Stimulated activated CD8-positive, alpha-beta memory T cell treated with anti-CD3 and anti-CD28 coated beads, Interleukin-2, amount 100 ng/mL, for 1 hour (primary cell): ENCODE measurements at places on chromosomes 3 and 15.

- DNase-seq = no peak
Measured at GRCh38 chr3:63914312-63914711, 2.1 kb upstream of the SCAANT1 start.

DNA sequence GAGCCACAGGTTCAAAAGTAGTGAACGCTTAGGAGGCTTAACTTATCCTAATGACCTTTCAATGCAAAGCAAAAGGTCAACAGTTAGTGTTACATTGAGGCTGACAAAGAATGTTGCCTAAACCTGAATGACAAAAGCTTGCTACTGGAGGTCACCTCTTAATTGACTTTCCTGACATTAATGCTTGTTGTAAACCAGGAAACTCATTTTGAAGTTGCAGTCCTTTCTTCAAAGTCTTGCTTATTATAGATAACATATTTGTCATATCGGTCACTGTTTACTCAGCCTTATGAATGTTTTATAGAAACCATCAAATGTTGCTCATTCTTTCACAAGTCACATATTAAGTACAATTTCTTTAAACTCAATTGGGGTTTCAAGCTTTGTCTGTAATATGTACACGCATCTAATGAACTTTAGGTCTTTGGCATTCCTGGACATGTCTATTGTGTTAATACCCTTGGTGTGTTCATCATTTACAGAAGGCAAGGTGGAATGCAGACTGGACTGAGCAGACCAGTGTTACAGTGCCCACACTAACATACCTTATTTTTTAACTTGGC is 488.2 kb upstream of the NECTIN3 start:
- no peak for DNase-seq

DNA sequence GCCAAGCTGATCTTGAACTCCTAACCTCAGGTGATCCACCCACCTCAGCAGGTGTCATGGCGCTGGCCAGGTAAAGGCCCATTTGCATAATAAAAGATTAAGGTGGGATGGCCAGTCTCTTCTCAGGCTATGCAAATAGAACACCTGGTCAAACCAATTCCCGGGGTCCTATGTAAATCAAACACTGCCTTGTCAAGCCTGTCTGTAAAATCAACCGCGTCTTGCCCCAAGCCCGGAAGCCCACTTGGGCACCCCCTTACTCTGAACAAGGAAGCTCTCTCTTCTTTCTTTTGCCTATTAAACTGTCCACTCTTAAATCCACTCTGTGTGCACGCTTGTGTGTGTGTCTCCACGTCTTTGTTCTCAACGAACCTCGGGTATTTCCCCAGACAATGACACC is 13.0 kb upstream of the POC1A start:
- no peak for DNase-seq

DNA sequence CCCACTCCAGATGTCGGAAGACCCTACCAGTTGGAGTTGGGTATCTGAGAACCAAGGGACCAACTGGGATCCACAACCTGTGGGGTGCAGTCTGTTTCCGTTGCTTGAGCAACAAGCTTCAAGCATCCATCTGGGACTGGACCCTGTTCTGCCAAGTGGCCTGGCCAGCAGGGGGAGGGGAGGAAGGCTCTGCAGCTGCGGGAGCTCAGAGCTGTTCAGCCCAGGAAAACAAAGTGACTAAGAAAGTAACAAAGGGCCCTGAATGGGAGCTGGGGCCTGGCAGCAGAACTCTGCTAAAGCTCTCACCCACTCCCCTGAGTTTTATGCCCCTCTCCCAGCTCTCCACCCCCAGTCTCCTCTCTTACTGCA is 2.7 kb downstream of the TYRO3 start:
- no peak for DNase-seq

DNA sequence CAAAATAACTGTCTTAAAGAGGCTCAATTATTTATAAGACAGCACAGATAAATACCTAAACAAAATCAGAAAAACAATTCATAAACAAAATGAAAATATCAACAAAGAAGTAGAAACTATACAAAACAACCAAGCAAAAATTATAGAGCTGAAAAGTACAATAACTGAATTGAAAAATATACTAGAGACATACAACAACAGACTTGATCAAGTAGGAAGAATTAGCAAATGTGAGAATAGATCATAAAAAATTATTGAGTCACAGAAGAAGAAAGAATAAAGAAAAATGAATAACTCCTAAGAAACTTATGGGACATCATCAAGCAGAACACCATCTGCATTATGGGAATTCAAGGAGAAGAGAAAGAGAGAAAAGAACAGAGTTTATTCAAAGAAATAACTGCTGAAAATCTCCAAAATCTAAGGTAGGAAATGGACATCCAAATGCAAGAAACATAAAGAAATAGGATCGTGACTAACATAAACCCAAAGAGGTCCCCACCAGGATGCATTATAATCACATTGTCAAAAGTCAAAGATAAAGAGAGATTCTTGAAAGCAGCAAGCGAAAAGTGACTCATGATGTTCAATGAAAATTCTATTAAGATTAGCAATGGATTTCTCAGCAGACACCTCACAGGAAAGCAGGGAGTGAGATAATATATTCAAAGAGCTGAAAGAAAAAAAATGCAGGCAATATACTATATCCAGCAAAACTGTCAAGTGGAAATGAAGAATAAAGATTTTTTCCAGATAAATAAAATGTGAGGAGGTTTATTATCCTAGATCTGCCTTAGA is 85.9 kb downstream of the DCLK3 start:
- no peak for DNase-seq

DNA sequence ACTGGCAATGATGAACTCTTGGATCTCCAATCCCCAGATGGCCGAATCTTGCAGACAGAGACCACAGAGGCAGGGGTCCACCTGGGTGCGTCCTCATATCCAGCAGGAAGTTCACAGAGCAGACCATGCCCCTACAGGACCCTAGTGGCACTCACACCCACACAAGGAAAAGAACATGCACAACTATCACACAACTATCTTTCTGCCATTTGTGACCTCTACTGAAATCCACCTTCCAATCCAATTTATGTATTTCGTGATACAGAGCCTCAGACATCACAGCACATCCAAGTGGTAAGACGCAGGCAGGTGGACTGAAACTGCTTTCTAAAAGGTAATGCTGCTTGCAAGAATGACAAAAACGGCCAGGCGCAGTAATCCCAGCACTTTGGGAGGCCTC is 44.6 kb upstream of the SPATA12 start:
- DNase-seq = no peak

- DNase-seq = no peak
Measured at GRCh38 chr3:190110826-190111225, 9.9 kb downstream of the P3H2 start.

- no peak for DNase-seq
Measured at GRCh38 chr3:55362210-55362960, 124.7 kb downstream of the WNT5A start.

DNA sequence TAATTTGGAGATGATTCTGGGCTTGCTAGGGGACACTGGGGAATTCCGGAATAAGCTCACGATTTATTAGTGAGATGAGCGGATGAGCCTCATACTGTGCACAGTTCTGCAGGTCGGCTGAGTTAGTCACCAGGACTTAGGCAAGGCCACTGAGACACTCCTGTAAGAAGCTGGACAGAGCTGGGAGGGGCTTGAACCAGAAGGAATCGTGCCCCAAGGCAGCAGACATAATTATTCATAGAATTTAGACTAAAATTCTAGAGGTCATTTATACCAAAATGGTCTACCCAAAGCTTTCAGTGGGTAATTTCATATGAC is 121.4 kb downstream of the VGLL4 start:
- no peak for DNase-seq

GRCh38 chr3:98727638-98728037 is 35.5 kb upstream of the ST3GAL6 start:
- no peak for DNase-seq

GRCh38 chr3:192864941-192865340 is 52.7 kb downstream of the MB21D2 start:
- no peak for DNase-seq

GRCh38 chr3:47874913-47875312 is 72.0 kb downstream of the DHX30 start:
- DNase-seq = no peak

GRCh38 chr3:112670824-112671223 is 29.9 kb upstream of the CCDC80 start:
- no peak for DNase-seq

DNA sequence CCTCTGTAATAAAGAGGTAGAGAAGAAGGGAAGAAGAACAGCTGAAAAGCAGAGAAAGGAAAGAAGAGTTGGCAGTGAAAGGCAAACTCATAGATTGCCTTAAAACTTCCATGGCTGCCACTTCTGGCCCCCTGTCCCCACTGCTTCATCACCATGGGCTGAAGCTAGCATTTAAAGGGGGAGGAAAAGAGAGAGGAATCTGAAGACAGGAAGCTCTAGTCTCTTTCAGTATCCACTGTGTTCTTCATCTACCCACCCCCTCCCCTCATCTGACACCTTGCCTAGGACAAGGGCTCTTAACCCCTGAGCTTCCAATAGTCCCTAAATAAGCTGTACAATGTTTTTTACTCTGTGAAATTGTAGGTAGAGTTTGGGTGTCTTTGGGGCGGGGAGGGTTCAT is 60.6 kb downstream of the ALCAM start:
- no peak for DNase-seq

- DNase-seq = no peak
Measured at GRCh38 chr15:33492434-33493052, 181.8 kb downstream of the RYR3 start.

GRCh38 chr3:127754411-127755304 is 67.7 kb downstream of the MGLL start:
- no peak for DNase-seq

DNA sequence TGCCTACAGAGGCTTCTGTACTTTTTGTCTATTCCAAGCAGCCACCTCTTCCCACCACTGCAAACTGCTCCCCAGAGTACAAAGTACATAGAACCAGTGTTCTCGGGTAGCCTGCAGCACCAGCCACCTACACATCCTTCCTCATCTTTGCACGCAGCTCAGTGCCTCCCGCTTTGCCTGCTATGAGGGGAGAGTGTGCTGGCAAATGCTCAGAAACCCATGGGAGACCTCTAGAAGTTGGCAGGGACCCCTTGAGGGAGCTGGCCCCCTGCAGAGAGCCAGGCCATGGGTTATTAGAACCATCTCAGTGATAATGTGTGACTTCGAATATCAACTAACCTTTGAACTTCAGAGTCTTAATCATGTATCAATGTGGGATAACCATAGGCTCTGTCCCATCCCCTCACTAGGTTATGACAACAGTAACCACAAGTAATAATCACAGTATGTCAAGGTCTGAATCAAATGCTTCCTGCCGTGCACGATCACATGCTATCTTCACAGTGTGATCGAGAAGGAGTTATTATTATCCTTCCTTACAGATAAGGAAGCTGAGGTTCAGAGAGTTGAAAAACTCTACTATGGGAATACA is 22.8 kb upstream of the SMAD3 start:
- no peak for DNase-seq

GRCh38 chr3:148493631-148494030 is 204.1 kb upstream of the AGTR1 start:
- DNase-seq = no peak

- DNase-seq = no peak
Measured at GRCh38 chr3:7025581-7026300, 164.8 kb downstream of the GRM7 start.

GRCh38 chr3:152241142-152242017 is 27.3 kb upstream of the MBNL1 start:
- no peak for DNase-seq

DNA sequence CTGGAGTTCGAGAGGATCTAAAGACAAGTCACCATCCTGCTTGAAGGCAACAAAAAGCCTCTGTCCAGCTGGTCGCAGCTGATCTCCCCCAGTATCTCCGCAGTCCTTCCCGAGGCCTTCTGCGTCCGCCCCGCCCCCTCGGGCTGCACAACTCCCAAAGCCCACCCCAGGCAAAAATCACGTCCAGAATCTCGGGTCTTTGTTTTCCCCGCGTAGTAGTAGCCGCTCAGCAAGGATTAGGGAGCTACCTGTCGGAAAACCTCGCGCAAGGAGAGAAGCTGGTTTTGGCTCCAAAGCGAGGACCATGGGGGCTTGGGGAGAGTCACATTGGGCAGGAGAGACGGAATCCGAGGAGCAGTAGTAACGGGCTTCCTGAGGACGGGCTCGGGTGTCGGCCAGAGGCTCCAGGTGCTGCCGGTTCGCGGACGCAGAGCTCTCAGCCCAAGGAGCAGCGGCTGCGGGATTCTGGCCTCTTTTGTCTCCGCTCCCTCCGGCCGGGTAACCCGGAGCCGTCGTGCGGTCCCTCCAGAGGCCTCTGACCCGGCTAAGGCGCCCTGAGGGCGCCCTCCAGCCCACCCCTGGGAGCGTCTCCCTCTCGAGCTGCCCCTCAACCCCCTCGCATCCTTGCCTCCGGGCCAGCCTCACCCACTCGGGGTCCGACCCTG is 401 bp downstream of the ZSCAN29 start:
- DNase-seq = no peak

DNA sequence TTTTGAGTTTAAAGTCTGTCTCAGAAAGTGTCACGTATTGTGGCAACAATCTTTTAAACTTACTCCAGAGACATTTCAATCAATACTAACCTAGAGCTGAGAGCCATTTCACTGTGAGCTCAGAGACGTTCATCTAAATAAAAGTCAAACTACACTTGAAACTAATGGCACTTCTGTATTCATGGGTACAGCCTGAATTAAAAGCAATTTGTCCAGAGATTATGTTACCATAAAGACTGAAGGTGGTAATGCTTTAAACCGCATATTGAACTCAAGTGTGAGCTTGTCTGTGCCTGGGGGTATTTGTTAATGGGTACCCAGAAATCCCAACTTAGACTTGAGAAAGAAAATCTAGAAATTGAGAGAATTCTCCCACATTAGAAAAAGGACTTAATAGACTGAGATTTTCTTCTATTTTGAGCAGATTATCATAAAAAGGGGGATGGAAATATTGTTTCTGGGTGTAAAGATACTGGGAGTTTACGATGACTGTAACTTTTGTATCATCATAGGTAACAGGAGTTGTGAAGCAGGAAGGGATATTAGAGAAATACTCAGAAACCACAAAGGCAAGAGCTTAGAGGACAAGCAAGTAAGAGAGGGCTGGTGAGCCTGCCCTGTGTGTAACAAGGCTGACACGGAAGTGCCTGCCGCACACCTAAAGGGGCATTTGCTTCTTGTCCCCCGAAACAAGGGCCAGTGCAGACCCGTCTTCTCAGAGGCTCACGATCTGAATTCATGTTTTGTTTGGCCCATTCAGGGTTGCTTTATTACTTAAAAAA is 36.9 kb downstream of the LRIG1 start:
- DNase-seq = no peak

GRCh38 chr3:127964053-127964452 is 49.0 kb downstream of the KBTBD12 start:
- DNase-seq = no peak

GRCh38 chr15:56736881-56737707 is 3.8 kb upstream of the ZNF280D start:
- DNase-seq = no peak

- no peak for DNase-seq
Measured at GRCh38 chr15:33655488-33655887, 312.8 kb upstream of the CHRM5 start.
